NCI-H2081 treated with DMSO at 0.1 percent for 48 hours (cell line): ENCODE measurements at places on chromosomes 16 and 17.
A peak's percentile ranks its signal among the peaks of the same experiment; 100 is the strongest.

DNA sequence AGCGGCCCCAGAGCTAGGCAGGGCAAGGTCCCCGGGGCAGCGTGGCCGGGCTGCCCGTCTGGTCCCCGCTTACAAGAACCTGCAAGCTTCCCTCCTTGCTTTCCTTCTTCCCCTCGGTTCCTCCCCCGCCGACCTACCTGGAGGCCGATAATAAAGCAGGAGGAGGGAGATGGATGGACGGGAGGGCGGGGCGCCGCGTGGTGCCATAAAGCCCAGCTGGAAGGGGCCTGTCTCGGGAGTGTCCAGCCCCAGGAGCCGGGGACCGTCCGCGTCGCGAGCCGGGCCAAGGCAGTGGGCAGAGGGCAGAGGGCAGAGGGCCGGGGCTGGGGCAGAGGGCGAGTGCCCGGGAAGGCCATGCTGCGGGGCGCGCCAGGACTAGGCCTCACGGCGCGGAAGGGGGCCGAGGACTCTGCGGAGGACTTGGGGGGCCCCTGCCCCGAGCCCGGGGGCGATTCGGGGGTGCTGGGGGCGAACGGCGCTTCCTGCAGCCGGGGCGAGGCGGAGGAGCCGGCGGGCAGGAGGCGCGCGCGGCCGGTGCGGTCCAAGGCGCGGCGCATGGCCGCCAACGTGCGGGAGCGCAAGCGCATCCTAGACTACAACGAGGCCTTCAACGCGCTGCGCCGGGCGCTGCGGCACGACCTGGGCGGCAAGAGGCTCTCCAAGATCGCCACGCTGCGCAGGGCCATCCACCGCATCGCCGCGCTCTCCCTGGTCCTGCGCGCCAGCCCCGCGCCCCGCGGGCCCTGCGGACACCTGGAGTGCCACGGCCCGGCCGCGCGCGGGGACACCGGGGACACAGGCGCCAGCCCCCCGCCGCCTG is at the start of gene BHLHA9:
Gene BHLHA9, plus strand, starts transcription at position 235 of the 820 bp plus-strand sequence. Its CDS starts 120 bp downstream, at position 355.
- no peak for DNase-seq

- DNase-seq: no peak
Observed at GRCh38 chr16:68664297-68664696, 19.2 kb downstream of the CDH3 start.

DNA sequence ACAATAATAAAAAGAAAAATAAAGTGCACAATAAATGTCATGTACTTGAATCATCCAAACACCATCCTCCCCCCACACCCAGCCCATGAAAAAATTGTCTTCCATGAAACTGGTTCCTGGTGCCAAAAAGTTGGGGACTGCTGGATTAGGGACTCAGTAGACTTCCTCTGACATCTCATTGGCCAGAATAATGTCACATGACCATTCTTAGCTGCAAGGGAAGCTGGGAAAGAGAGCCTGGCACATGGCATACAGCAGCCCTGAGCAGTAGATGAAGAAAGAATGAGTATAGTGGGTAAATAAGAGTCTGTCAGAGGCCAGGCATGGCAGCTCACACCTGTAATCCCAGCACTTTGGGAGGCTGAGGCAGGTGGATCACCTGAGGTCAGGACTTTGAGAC is 12.5 kb downstream of the ITPRIPL2 start:
- DNase-seq: no peak

DNA sequence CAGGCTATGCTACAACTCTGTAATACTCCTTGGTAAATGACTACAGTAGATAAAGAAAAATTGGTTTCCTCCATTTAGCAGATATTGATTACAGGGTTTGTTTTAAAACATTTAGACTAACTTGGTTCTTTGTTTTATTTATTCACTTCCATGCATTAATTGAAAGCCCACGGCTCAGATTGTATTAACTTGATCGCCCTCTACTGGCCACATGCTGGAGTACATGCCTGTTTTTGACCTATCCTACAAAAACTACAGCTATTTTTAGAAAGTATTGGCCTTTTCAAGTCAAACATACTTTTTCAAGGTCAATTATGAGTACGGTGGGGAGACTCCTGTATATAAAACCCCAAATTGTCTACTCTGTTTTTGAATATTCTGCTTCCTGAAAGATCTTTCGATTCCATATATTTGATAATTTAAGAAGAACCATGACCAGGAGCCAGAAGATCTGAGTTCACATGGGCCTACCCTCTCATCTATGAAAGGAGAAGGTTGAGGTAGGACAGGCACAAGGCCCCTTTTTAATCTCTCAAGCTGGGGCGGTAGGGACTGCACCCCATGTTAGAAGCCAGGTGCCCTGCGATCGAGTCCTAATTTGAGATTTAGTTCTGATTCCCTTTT is 51.8 kb downstream of the CA10 start:
- DNase-seq: peak; percentile 14

DNA sequence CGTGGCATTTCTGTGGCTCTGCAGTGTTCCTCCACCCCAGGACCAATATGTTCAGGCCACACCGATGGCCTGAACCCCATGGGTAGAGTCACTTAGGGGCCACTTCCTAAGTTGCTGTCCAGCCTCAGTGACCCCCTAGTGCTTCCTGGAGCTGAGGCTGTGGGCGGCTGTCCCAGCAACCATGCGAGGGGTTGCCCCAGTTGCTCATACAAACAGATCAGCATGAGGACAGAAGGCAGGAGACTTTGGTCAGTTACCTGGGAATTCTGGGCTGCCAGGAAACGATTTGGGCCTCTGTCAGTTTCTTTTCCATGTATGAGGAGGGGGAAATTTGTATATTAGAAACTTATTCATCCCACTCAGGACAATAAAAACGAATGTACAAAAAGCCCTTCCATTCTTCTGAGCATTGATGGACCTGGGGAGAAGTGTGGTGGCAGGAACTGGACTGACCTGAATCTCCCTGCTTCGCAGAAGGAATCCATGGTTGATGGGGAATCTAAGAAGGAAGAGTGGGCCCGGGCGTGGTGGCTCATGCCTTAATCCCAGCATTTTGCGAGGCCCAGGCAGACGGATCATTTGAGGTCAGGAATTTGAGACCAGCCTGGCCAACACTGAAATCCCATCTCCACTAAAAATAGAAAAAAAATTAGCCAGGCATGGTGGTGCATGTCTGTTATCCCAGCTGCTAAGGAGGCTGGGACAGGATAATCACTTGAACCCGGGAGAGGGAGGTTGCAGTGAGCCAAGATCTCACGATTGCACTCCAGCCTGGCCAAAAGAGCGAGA is 4.9 kb upstream of the IL32 start:
- DNase-seq: no peak

DNA sequence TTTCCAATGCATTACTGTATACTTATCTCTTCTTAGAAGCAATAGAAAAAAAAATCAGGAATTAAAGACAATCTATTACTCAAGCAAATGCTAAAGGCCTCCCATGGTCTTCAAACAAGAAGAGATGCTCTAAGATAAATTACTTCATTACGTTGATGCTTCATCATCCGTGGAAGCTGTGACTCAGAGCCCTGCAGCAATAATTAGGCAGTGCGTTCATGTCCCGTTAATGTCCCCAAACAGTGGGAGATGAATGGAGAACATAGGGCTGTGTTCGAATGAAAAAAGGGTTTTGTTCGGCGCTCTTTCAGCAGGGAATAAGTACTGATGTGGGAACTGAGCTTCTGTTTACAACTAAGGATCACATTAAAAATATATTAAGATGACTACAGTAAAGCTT is 15.9 kb upstream of the PDXDC1 start:
- no peak for DNase-seq

DNA sequence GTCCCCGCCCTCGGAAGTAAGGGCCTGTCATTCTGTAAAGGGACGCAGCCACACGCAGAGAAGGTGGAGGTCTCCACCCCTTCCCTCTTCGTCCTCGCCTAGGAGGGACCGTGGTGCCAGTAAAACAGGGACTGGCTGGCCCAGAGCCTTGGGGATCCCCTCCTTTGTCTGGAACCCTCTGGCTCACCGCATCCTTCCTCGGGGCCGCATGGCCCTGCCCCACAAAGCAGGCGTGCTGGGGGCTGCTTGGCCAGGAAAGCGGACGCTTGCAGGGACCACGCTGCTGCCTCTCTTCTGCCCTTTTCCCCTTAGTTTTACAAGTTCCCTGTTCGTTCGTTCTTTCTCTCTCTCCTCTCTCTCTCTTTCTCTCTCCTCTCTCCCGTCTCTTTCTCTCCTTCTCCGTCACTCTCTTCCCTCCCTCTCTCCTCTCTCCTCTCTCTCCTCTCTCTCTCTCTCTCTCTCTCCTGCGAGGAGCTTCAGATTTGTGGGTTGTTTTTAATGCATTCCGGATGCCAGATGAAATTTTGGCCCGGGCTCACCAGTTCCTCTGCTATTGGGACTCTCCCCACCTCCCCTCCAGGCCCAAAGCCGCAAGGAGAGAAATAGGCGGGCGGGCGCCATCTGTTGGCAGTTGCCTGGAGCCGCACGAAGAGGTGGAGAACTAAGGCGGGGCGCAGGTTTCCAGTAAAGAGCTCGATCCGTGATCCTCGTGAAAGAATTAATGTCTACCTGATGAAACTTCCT is 35.1 kb upstream of the CDRT4 start:
- no peak for DNase-seq

DNA sequence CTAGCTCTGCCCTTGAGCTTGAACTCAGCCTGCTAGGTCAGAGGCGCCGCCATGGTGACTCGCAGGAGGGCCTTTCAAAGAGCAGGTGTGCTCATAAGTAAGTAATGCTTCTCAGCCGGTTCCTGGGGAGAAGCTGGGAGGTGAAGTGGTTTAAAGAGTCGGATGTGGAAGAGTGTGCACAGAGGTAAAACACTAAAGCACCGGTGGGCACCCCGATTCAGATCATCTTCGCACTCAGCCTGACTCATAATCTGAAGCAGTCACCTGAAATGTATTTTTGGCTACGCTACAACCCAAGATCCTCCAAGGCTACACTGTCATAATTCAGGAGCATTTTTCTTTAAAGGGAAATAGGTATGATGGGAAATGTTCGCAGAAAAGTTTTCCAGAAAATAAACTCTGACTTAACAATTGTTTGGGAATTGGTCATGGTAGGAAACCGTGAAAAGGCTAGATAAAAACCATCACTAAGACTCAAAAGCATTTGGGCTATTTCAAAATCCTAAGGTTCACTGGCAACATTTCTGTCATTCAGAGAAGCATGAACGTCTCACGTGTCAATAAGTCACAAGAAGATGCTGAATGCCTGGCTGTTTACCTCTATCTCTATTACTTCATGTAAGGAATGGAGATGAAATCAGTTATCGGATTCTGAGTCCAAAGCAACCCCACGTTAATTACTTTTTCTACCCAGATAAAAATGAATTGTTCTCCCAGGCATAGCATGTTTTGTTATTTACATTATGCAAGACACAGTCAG is 17.8 kb downstream of the CDH8 start:
- DNase-seq: no peak

DNA sequence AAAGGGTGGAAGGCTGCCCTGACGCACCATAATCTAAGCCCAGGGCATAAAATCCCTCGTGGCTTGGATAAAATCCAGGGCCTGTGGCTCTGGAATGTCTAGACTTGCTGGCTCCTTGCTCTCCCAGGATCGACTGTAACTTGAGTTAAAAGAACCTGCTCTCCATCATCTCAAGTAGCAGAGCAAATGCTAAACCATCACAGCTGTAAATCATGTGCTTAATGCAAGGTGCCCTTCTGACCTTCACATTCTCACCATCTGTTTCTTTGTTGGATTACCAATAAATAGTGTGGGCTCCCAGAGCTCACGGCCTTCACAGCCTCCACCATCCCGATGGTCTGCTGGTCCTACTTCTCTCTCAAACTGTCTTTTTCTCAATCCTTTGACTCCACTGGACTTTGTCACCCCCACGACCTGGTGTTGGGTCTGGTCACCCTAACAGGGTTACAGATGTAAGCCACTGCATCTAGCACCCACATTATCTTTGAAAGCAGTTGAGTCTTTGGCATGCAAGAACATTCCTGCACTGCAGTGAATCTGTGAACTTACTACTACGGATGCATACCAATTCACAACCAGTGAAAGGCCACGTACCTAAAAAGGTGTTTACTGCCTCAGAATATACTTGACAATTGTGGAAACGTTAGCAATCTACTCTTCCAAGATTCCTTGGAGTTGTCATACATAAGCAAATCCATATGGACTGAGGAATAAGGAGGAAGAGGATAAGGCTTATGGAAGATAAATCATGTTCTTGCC is 15.3 kb downstream of the RSL1D1 start:
- no peak for DNase-seq

DNA sequence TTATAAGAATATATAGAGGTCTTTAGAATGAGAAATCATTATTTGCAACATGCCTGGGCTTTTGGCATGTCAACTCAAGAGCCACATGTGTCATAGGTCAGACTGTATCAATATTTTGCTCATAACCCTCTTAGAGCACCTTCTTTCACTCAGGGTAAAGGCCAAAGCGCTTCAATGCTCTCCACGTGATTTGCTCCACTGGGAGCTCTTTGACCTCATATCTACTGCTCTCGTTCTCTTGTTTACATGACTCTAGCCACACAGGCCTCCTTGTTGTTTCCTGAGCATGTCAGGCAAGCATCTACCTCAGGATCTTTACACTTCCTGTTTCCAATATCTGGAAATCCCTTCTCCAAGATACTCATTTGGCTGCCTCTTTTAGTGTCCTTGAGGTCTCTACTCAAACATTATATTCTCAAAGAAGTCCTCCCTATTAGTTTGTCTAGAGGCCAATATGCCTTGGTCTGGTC is 148.4 kb downstream of the TOX3 start:
- no peak for DNase-seq

DNA sequence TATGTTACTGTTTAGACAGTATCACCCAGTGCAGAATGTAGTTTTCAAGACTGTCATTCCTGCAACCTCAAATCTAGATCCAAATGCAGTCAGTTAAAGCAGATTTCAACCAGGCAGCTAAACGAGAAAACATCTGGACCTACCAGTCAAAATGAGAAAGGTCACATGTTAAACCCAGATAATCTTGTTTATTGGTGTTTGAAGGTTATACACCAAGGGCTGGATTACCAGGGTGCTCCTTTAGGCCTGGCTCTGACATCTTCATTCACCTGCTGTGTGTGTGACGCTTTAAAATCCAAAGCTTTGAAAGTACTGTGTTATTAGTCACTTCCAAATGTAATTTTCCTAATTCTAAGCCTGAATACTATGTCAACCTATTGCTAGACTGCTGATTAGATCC is 54.9 kb downstream of the IKZF3 start:
- no peak for DNase-seq

- no peak for DNase-seq
Observed at GRCh38 chr17:15490634-15491261, 23.3 kb upstream of the CDRT4 start.

GRCh38 chr16:84925092-84925772 is 86.1 kb downstream of the ZDHHC7 start:
- DNase-seq: no peak

DNA sequence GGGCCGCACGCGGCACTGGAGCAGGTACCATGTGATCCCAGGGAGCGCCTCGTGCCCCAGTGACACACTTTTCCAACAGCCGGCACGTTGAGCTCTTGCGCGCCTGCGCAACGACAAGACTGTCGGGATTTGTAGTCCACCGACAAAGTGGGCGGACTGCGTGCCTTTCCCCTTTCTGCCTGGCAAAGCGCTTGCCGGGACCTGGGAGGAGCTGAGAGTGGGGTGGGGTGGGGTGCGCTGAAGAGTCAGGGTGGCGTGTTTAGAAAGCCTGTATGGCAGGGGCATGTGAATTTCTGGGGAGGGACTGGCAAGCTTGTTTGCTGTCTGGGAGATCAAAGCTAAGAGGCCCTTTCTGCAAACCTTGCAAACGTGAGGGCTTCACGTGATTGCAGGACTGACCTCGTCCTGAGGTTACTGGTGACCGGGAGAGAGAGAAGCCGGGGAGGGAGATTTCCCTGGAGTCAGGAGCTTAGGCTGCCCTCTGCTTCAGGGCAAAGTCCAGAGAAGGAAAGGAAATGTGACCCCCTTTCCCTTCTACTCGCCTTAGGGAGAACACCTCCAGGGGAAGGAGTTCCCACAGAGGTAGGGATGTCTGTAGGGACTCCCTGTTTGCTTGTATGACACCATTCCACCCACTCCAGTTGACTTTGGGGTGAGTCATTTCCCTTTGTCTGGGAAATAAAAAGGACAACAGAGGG is 429 bp upstream of the NR1D1 start:
- DNase-seq: peak; percentile 88
